ENCODE measurements at places on chromosomes 6 and 20.

DNA sequence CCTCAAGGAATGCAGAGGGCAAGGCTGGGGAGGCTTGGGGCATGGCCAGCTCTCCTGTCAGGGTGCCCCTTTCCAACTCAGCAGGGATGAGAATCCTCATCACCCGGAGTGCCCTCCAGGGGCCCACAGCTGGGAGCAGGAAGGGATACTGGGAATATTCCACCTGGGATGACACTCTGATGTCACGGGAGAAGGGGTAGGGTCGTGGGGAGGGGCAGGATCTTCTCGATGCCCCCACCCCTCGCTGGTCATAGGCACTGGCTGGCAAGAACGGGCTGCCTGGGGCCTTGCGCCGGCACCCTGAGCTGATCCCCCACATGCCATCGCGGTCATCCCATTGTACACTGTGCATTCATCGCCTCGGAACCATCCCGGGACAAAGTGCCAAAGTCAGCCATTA, 10.6 kb upstream of the NXT1 start:
- no peak for DNase-seq

DNA sequence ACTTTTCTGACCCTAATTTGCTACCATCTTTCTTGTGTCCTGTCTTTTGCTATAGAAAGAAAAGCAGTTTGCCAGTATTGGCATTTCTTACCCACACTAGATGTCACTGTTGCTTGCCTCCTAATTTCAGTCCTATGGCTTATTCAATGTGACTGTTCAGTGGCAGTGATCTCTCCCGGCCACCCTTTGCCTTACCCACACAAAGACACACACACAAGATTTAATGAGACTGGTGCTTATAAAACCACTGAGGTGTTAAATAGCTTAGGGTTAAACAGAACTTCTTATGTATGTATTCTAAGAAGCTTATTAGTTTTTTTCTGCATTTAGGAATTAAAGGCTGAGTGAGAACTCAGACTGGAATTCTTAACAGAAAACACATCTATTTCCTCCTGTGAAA, 233.6 kb upstream of the ASCC3 start:
- no peak for DNase-seq

- no peak for DNase-seq
Observed at GRCh38 chr6:165983112-165984072, 184.3 kb downstream of the TBXT start.

DNA sequence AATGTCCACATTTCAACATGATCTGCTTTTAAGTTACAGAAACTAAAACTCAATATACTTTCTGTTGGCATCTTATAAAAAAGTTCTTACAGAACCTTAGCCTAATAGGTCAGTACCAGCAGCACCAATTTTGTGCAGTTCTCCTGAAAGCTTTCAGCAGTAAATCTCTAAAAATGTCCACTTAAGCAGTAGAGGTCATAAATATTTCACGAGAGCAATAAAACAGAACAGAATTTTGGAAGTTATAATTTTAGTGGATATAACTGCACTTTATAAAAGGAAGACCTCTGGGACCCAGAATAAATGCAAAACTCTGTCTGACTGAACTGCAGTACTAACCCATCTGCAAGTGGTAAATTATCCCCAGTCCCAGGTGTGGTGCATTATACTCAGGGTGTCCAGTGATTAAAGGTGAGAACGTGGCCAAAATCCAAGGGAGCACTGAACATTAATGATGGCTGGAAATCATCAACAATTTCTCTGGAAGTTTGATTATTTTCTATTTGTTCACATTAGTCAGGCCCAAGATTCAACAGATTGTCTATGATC, 172.6 kb upstream of the RSPO3 start:
- no peak for DNase-seq

DNA sequence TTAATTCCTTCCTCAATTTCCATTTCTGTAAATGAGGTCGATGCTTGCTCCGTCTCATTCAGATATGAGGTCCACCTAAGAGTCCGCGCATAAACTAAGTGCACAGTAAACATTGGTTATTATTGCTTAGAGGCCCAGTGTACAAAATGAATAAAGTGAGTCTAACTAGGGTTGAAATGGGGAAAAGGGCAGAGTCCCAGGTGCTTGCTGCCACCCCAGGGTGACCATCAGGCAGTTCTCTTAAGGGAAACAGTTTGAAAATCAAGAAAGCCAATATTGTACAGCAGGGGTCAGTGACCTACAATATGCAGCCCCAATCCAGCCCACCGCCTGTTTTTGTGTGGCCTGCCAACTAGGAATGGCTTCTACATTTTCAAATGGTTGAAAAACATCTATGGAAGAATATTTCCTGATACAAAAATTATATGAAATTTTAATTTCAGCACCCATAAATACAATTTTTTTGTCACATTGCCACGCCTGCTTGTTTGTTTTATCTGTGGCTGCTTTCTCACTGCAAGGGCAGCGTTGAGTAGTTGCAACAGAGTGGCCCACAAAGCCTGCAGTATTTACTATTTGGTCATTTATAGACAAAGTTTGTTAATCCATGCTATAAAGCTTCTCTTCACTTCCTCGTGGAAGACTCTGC, 43.3 kb downstream of the SLC13A3 start:
- no peak for DNase-seq

Data from activated CD8-positive, alpha-beta memory T cell treated with anti-CD3 and anti-CD28 coated beads for 1 hour (primary cell).